HuH-7.5 (cell line): ENCODE measurements at places on chromosomes 4 and X.

DNA sequence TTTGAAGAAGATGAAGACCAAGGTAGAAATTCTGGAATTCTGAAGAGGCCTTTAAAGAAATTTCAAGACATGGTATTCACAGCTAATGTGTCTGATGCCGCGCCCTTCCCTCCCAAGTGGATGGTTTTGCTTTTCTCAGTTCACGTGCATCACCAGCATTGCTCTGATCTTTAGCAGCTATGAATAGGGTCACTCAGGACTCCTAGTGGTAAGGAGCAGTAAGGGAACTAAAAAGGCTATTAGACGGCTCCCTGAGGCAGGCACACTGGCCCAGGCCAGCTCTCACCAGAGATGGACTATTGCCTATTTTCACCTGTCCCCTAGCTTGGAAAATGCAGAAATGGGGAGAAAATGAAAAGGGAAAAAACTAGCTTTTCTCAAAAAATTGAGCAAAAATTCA is 447.5 kb upstream of the RASGEF1B start:
- DNase-seq, result no peak

- DNase-seq, result no peak
Measured at GRCh38 chrX:37759878-37760418, 19.9 kb upstream of the CYBB start.

DNA sequence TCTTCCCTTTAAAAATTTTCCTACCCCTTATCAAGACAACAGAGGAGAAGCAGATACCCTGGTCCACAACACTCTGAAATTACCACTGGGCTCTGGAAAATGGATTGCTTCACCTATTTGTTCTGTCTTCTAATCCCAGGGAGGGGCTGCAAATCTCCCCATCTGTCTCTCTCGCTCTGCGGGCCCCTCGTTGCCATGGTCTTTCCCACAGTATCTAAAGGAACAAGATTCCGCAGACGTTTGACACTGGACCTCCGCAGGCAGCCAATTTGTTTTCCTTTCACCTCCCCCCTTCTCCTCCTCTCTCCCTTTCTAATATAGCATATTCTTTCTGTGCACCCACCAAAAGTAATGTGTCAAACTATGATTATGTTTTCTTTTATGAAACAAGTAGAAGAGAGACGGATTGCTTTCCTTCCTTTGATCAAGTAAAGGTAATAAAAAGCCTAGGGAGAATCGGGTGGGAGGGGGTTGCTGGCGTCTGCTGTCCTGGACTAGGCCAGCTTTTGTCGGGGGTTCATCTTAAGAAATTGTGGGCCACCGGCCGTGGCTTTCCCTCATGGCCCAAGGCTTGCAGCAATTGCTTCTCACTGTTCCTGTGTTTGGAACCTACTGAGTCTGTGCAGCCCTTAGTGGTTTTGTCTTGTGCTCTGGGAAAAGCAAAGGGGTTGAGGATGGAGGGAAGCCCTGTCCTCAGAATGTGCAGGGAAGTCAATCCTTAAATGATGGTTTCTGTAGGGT is 81.0 kb downstream of the MGST2 start:
- no peak for DNase-seq

GRCh38 chr4:76488888-76489685 is 54.1 kb downstream of the SHROOM3 start:
- no peak for DNase-seq

DNA sequence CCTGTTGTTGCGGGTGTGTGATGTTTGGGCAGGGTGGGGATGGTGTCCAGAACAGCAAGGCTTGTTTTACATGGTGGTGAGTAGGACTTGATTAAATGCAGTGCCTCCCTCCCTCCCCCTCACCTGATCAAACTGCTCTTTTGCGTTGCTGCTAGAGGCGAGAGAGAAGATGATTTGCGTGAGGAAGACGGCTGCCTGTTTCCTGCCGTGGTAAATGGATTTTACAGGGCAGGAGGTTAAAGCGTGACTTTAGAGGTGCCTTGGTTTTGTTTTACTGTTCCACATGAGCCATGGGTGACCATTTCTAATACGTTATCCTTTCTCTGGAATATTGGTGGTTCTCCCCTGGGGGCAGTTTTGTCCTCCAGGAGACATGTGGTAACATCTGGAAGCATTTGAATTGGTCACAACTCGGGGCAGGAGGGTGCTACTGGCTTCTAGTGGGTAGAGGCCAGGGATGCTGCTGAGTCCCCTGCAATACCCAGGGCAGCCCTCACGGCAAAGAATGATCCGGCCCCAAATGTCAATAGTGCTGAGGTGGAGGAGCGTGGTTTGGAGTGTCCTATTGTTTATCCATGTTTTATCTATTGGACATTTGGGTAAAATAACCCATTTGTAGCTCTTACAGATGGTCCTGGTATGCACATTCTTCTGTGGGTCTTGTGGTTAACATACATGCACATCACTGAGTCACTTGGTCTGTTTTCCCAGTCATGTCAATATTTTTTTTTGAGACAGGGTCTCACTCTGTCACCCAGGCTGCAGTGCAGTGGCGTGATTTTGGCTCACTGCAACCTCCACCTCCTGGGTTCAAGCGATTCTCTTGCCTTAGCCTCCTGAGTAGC is 73.7 kb downstream of the SHROOM2 start:
- no peak for DNase-seq
